ENCODE measurements at places on chromosomes 12 and 14. TPM values are rescaled to one million over a fixed set of nuclear protein-coding genes. Genes with fewer than 3 reads are reported as not detected.

- DNase-seq: no peak
Measured at GRCh38 chr12:68792952-68793351, 15.0 kb upstream of the MDM2 start.

DNA sequence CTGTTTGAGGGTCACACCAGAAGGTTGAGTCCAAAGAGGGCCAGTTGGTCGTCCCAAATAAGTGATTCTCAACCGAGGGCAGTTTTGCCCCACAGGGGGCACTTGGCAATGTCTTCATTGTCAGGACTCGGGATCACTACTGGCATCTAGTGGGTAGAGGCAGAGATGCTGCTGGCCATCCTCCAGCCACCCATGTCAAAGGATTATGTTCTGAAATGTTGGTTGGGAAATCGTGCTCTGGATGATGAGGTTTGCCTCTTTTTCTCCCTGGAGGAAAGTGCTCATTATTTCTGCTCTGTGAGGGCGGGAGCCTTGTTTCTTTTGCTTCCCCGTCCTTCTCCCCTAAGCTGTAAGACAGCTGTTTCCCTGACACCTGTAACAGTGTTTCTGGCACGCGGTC lies 3.6 kb downstream of the ZNF839 start:
- peak; percentile 68 for DNase-seq

SCNN1A gene
- polyA plus RNA-seq: 0.17 TPM

DTD2 gene
- polyA plus RNA-seq: 15.4 TPM

GRCh38 chr12:46109343-46110222 lies 119.2 kb upstream of the SCAF11 start:
- no peak for DNase-seq

- DNase-seq: peak; percentile 58
Measured at GRCh38 chr12:73057428-73057827, 785.3 kb downstream of the TRHDE start.

DNA sequence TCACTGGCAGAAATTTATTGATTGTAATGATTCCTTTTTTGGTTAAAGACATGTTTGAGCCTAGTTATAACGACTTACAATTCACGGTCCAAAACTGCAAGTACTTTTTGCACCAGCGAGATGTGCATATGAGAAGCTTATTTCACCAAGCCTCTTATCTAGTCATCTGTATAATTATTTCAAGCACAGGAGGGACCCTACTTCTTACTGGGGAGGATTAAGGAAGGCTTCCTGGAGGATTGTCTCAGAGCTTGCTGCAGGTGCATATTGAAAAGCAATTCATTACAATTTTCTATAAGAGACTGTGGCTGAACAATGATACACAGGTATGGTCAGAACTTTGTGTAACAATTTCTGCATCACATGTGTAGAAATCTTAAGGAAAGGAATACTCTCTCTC lies 152.9 kb downstream of the CAND1 start:
- DNase-seq: no peak

ANKRD33 gene
- polyA plus RNA-seq: not detected

Data from spleen (tissue), 13 donors.